ENCODE measurements at places on chromosomes 16 and 17.

DNA sequence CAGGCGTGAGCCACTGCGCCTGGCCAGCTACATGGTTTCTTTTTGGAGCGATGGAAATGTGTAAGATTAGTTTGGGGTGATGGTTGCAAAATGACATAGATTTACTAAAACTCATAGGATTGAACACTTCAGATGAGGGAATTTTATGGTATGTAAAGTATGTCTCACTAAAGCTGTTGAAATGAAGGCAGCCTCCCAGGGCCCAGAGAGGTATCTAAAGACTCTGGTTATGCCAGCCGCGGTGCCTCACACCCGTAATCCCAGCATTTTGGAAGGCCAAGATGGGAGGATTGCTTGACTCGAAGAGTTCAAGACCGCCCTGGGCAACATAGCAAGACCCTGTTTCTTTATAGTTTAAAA is 254.9 kb downstream of the PARN start:
- H3K36me3 ChIP-seq: no peaks in the 10 kb centered on the region
- no peaks in the 10 kb centered on the region for H3K27me3 ChIP-seq
- DNase-seq: no peak
- no peaks in the 10 kb centered on the region for H3K4me1 ChIP-seq
- H3K4me3 ChIP-seq: no peak overlapping the region
- no peak overlapping the region for H3K27ac ChIP-seq

DNA sequence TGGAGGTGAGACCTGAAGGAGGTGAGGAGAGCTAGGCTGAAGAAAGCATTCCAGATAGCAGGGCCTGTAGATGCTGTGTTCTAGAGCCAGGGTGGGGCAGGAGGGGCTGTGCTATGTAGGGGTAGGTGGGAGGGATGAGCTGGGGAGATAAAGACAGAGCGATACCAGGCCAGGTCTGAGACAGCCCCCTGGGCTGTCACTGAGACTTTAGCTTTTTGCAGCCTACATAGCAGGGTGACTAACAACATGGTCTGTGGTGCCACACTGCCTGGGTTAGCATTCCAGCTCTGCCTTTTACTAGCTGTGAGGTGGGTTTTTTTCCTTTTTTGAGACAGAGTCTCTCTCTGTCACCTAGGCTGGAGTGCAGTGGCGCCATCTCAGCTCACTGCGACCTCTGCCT is 14.3 kb downstream of the NUP85 start:
- H3K4me3 ChIP-seq: no peak overlapping the region
- H3K27me3 ChIP-seq: no peaks in the 10 kb centered on the region
- H3K27ac ChIP-seq: no peak overlapping the region
- no peak for DNase-seq
- H3K4me1 ChIP-seq: no peaks in the 10 kb centered on the region

- no peak for DNase-seq
- no peak overlapping the region for H3K27ac ChIP-seq
- no peaks in the 10 kb centered on the region for H3K4me1 ChIP-seq
- no peaks in the 10 kb centered on the region for H3K36me3 ChIP-seq
These were observed 8.5 kb upstream of the P2RX1 start for GRCh38 chr17:3924512-3925350.

DNA sequence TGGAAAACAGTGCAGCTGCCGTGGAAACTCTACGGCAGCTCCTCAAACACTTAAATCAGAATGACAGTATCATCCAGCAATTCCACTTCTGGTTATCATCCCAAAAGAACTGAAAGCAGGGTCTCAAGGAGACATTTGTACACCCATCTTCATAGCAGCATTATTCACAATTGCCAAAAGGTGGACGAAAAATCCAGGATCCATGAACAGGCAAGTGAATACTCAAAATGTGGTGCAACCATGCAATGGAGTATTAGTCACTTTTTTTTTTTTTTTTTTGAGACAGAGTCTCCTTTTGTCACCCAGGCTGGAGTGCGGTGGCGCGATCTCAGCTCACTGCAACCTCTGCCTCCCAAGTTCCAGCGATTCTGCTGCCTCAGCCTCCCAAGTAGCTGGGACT is 10.6 kb upstream of the AATK start:
- no peaks in the 10 kb centered on the region for H3K27me3 ChIP-seq
- H3K36me3 ChIP-seq: no peaks in the 10 kb centered on the region
- H3K27ac ChIP-seq: no peak overlapping the region
- no peak overlapping the region for H3K4me3 ChIP-seq

DNA sequence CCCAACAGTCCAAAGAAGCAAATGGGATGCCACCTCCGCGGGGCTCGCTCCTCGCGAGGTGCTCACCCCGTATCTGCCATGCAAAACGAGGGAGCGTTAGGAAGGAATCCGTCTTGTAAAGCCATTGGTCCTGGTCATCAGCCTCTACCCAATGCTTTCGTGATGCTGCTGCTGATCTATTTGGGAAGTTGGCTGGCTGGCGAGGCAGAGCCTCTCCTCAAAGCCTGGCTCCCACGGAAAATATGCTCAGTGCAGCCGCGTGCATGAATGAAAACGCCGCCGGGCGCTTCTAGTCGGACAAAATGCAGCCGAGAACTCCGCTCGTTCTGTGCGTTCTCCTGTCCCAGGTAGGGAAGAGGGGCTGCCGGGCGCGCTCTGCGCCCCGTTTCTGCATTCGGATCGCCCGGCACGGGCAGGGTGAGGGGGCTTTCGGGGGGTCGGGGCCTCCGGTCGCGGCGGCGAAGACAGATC is at the start of gene CDH13:
Gene CDH13 (plus strand): TSS at position 179 of the 471 bp plus-strand sequence.
- H3K4me3 ChIP-seq: peak within 1 kb of the TSS; percentile 35
- H3K27ac ChIP-seq: peak within 1 kb of the TSS; percentile 26
- H3K36me3 ChIP-seq: no peaks in the 10 kb centered on the region
- DNase-seq: no peak
- peaks cover 18% of the 10 kb centered on the region for H3K27me3 ChIP-seq

DNA sequence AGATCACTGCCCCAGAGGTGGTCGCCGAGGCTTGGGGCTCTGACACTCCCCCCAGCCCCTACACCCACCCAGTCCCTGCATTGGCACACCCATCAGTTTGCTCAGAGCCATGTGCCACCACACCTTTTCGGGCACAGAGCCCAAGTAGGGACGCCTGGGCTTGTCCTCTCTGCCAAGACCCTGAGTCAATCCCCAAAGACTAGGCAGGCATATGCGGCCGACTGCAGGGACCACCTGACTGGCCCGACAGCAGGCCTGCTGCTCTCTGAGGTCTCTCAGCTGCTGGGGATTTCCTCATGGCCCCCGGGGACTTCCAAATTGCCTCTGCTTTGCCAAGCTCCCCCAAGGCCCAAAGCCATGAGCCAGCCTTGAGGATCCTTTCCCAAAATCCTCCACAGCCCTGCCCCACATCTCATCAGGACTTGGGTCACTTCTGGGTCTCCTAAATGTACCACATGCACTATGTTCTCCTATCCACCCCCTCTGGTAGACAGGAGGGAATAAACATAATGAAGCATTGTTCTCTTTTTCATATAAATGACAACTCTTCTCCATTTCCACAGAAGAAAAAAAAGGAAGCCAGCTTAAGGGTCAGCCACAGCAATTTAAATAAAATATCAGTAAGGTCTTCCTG is 30.6 kb downstream of the MYO18A start:
- no peaks in the 10 kb centered on the region for H3K27me3 ChIP-seq
- H3K36me3 ChIP-seq: no peaks in the 10 kb centered on the region
- peak overlapping the region; percentile 87 for H3K27ac ChIP-seq

Data from left lung (tissue), 14 donors.